Esophagus muscularis mucosa (tissue), 4 donors: ENCODE measurements at places on chromosomes 16 and 17.

- no peak for DNase-seq
Measured at GRCh38 chr17:1967213-1967612, 57.9 kb downstream of the RTN4RL1 start.

- DNase-seq = no peak
Measured at GRCh38 chr17:3911271-3912053, 4.8 kb downstream of the P2RX1 start.

DNA sequence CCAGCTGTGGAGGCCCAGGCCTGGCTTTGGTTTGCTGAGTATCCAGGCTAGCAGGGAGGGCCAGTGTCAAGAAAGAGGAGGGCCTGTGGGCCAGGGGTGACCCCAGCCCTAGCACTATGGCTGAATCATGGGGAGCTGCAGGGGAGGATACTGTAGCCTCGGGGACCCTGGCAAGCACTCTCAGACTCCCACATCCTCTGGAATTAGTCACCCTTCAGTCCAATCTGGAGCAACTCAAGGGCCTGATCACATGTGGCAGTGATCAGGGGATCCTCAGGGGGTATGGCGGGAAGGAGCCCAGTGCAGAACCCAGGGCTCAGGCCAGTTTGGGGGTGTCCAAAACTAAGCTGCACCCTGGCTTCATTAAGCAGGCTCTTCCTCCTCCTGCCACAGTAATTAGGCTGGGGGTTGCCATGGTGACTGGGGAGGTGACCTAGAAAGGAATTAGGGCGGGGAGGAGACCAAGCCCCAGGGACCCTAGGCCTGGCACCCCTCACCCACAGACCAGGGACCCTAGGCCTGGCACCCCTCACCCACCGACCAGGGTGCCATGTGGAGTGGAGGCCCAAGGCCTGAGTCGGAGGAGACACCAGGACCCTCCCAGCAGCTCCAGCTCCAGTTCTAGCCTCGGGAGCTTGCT, 5.8 kb downstream of the NLGN2 start:
- no peak for DNase-seq

DNA sequence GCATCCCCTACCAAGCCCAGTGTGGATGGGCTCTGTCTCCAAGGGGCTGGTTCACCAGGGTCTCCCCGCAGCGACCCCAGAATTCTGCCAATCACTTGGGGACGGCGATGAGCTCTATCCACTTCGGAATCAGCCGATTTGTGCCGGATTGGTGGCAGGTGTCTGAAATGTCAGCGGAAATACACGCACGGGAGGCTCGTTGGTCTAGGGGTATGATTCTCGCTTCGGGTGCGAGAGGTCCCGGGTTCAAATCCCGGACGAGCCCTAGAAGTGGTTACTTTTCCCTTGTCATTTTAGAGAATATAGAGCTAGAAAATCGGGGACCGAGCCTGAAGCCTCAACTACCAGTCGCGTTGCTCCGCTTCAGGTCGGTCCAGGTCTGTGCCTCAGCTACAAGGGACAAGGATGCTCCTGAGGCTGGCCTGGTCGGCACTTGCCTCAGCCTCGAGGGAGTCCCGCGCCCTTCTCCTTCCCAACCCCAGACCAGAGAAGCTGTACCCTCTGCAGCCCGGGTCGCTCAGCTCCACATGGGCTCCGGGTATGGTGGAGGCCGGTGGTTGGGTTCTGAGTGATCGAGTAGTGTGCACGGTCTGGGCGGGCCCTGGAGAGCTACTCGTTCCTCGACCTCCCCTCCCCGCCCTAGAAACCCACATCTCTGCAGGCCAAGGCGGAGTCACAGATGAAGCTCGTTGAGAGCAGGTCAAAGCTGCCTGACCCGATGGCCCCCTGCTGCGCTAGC, 16.0 kb upstream of the OR1F1 start:
- no peak for DNase-seq

DNA sequence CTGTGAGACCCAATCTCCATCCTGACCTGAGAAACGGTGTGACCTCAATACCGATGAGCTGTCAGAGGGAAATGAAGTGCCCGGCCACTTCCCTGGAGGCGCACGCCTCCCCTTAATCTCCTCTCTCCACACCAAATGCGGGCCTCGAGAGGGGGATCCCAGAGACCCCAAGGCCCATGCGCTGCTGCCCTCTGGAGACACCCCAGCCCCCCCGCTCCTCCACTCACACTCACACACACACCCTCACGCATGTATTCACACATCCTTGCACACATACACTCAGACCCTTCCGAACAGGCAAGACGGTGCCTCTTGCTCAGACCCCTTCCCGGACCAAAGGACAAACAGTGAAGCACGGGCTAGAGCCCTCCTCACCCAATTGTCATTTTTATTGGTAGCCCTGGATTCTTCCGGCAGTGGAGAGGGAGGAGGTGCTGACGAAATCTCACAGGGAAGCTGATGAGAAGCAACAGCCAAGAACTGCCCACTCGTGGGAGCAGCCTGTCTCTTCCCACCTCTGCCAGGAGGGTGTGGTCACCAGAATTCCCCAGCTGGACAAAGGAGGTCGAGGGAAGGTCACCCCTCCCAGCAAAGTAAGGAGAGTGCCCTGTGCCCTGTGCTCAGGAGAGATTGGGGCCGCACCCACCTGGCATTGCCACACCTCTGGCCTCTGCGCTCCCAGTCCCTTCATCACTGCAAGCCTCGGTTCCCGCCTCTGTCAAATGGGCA, 136.0 kb upstream of the TNRC6C start:
- DNase-seq = no peak

DNA sequence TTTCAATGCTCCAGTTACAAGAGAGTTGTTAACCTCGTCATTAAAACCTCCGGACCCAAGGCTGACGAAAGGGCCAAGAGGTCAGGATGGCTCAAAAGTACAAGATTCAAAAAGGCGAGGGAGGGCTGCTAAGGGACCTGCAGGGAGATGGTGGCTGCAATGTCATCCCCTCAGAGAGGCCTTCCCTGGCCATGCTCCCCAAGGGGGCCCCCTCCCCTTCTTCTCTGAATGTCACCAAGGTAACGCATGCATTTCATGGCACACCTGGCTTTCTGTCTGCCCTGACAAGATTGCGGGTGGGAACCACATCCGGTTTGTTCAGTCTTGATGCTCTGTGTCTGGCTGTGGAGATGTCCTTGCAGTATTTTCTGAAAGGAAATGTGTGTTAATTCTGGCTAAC, 89.9 kb downstream of the C16orf78 start:
- DNase-seq = peak; percentile 81

DNA sequence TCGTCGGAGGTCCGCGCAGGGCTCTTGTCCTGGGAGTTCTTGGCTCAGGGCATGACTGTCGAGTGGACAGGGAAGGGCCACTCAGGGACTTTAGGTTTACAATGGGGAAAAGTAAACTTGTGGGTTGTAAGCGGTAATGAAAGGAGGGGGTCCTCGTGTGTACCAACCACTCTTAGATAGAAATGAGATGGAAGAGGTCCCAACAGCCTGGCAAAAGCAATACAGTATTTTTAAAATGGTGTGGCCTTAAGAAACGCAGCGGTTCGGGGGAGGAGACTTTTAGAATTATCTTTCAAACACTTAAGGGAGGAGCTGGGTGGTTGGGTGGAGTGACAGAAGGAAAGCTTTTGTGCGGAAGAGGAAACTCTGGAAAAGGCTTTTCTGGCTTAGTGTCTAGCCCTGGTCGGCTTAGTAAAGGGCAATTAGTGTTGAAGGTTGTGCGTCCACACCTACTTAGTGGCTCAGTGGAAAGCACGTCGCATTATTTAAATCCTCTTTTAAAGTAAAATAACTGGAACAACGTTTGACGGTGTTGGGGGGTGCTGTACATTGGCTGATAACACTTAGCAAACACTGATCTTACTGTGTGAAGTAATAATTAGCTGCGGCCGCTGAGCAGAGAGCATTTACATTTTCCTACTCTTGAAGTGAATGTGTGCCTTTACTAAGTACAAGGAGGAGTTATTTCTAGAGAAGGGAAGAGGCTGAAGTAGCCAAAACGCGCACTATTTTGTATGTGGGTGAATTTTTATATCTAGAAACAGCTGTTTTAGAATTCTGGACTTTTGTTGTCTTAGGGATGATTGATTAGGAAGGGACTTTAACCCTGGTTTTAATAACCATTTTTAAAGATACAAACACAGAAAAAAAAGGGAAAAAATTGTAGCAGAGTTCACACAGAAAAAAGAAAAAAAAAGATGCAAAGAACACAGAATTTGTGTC, 1.0 kb downstream of the WSB1 start:
- peak; percentile 94 for DNase-seq
